Activated naive CD4-positive, alpha-beta T cell treated with Interleukin-2 at 50 U/mL for 16 hours (primary cell): ENCODE measurements at places on chromosomes 5 and 9.
A peak's percentile ranks its signal among the peaks of the same experiment; 100 is the strongest.

DNA sequence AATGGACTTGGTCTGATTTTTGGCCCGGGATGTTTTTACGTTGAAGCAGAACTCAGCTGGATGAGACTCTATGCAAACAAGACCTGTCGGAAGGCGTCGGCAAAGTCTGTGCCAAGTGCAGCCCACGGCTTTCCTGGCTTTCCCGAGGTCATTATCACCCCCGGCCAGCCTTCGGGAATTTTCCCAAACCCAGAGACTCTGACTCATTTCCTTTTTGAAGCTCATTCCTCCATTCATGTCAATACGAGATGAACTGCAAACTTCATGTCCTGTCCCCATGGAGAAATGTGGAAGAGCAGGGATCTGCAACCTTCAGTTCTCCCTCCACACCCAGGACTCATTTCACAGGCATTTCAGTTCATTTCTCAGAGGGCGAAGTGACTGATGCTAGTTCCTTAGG is 95.3 kb downstream of the IRX2 start:
- DNase-seq = no peak

DNA sequence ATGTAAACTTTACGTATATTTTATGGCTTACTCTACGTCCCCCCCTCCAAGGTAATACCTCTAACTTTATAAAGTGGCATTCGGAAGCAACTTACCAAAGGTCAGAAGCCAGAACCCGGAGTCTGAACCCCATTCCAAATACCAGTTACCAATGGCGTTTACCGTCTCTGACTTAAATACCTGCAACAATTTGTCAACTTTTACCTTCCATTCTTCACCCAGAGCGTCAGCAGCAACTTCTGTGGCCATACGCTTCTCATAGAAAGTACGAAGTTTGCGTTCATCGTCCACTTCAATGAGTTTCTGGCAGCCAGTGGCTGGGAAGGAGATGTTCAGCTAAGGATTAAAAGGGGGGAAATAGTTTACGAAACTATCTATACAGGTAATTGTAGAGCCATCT is 753 bp downstream of the RPS6 start:
- DNase-seq = no peak

GRCh38 chr9:105280691-105281090 is 36.2 kb downstream of the SLC44A1 start:
- no peak for DNase-seq

- no peak for DNase-seq
Observed at GRCh38 chr9:134378901-134379338, 52.7 kb downstream of the RXRA start.

- DNase-seq = no peak
Observed at GRCh38 chr5:150286820-150287219, 2.8 kb downstream of the CAMK2A start.

DNA sequence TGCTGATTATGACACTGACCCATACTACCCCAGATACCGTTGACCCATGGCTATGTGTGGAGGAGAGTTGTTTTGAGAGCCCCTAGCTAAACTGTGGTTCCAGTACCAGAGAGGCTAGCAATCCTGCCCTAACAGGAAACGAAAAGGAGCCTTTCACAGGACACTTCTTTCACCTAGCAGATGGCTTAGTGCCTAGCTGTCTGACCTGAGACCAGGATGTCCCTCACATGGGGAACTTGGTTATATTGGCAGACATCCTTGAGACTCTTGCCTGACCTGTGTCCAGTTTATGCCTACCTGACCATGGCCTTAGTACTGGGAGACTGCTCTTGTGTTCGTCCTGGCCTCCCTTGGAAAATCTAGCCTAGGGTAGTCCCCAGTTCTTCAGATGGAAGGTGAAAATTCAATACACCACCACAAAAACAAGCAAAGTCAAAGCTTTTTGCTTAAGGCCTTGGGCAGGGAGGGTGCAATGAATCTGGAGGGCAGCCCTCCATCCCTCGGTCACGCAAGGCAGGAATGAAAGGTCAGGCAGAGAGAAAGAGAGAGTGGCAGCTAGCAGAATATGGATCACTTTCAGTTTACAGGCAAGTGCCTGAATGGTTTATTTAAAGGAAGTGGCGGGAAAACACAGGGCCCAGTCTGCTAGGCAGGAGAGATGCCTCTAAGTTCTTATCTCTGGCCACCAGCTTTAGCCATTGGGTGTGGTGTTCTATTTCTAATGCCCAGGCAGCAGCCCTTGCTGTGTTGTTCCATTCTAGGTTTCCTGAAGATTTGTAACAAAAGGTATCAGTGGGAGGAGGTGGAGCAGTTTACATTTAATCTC is 16.4 kb upstream of the ZNF474 start:
- no peak for DNase-seq

DNA sequence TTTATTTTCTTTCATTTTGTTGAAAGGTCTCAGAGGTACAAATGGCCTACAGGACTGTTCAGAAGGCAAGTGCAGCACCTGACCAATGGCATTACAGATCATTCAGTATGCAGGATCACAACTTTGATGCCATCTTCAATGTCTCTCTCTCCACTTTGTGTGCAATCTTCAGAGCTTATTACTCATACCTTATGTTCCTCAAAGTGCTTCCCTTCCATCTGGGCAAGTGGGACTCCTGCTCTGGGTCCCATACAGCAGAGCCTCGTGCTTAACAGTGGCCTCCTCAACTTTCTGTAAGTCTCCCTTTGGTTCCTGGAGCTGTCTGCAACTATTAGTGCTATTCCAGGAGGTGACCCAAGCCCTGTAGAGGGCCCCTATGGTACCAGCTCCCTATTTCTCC is 358.4 kb upstream of the RPS23 start:
- no peak for DNase-seq

DNA sequence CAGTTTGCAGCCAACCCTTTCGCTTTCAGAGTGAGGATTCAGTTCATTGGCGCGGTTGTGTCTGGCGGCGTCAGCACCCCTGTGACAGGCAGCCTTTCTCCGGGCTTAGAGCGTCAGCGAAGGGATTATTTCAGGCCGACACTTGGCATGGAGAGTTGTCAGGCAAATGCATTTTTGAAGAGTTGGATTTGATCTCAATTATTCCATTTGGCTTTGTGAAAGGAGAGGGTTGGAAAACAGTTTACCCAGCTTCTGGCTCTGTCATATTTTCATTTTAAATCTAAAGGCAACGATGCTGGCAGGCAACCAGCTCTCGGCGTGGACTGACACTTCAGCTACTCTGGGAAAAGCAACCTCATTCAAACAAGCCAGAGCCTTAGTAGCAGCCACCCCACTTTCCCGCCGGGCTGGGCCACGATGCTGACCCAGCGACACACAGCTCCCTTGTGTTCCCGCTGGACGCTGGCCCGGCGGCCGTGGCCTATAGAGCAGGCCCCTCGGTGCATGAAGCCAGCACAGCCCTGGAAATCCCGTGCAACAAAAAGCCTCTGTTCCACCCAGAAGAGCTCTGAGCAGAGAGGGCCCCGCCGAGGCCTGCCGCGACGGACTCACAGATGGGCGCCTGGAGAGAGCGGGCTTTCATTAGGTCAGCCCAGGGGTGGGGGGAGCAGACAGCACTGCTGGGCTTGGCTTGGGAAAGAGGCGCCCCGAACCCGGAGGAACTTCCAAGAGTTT is 28.9 kb upstream of the LPCAT1 start:
- no peak for DNase-seq

DNA sequence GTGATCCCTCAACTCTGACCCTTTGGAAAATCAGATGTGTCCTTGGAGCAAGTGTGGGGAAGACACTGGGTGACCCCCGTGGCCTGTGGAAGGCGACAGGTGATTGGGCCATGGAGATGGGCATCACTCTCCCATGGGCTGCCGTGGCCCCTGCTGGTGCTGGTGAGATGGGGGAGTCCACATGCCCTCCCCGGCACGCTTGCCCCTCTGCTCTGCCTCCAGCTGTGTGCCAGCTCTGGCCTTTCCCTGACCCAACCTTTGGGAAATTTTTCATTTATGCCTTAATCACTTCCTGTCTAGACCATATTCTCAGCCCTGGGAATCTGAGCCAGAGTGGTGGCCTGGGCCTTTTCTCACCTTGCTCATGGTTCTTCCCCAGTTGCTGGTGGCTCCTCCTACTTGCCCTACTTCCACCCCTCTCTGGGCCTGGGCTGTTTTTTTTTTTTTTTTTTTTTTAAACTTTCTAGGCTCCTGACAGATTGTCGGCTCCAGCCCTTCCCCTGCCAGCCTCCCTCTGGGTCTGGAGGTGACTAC is 56.6 kb downstream of the RGS3 start:
- peak; percentile 58 for DNase-seq
